Glutamatergic neuron (in vitro differentiated cells): ENCODE measurements at places on chromosomes 2 and 18.

- DNase-seq: no peak
Measured at GRCh38 chr2:234548695-234549420, 52.0 kb upstream of the ARL4C start.

DNA sequence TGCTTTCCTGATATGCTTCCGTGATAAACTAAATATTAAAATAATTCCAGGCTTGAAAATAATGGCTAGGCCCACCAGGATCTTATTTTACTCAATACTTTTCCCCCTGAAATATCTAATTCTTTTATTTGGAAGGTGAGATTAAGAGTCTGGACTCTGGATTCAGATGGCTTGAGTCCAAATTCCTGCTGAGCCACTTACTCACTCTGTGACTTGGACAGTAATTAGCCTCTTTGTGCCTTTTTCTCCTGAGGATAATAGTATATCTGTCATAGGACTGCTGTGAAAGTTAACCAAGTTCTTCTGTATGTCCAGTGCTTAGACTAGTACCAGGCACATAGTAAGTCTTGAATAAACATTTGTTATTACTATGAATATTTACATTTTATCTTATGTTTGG is 127.3 kb upstream of the ERBB4 start:
- DNase-seq: no peak

DNA sequence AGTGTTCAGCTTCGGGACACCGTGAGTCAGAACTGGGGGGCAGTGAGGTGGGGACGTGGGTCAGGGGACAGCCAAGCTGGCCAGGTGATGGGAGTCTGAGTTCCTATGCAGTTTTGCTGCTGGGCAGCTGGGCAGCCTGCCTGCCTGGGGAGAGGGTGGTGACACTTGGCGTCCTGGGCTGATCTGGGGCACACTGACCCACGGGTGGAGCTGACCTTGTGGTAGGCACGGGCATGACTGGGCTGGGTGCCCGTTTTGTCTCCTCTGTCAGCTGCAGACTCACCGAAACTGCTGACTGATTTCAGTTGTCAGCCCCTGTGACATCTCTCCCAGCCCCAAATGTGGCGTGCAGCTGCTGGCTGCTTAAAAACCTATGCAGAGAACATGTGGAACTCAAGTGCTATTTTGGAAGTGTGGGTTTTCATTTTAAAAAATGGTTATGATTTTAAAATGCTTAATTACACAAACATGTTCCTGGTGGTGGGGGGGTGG is 32.6 kb upstream of the E2F6 start:
- no peak for DNase-seq

DNA sequence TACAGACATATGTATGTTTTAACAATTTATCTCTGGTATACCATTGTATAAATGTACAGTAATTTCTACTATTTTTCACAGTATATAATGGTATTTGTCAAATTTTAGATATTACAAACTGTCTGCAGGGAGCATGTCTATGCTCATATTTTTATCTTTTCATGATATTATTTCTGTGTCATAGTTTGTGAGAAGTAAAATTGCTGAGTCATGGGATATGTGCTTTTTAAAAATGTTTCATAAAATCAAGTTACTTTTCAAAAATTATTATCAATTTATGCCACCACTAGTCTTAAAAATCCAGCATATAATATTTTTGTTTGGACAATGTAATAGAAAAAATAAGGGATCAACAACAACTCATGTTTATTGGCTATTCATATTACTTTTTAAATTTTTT is 9.1 kb upstream of the ZNF804A start:
- DNase-seq: no peak

DNA sequence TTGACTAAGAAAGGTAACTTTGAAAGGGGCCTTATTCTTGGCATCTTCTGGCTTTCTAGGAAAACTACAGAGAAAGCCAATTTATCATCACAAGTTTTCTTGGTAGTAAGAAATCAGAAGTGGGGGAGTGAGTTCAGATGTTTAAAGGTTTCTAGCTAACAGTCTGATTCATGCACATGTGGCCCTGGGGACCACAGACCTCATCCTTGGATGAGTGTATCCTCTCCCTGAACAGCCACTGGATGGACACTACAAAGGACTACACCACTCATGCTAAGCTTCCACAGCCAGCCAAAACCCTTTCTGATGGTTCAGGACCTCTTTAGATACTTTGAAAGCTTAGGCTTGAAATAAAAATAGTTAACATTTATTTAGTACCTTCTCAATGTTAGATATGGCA is 218.3 kb upstream of the STK17B start:
- DNase-seq: no peak

DNA sequence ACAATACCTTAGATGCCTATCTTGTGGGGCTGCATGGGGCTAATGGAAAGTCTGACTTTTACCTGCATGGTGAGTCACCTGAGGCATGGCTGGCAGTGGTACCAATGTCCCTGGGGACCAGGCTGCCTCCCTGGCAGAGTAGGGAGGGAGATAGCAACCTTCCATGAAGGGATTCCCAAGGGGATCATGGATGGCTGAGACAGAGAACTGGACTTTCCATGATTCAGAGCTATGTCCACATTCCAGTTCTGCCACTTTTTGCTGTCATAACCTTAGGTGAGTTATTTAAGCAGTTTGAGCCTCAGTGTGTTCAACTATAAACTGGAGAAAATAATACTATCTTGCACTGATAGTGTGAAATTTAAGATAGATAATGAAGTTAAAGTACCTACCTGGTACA is 178.6 kb downstream of the SETBP1 start:
- DNase-seq: no peak

DNA sequence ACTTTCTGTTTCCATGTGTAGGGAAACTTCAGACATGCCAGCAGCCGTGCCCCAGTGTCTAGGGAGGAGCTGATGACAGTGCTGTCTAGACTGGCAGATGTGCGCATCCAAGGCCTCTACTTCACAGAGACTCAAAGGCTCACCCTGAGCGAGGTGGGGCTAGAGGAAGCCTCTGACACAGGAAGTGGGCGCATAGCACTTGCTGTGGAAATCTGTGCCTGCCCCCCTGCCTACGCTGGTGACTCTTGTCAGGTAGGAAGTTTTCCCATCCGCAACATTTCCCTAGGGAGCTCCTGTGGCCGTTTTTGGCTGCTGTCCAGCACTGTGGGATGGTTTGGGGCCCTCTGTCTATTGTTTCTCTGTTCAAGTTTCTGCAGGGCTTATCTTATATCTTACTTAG is 143.1 kb upstream of the TTC39C start:
- DNase-seq: peak; percentile 48

DNA sequence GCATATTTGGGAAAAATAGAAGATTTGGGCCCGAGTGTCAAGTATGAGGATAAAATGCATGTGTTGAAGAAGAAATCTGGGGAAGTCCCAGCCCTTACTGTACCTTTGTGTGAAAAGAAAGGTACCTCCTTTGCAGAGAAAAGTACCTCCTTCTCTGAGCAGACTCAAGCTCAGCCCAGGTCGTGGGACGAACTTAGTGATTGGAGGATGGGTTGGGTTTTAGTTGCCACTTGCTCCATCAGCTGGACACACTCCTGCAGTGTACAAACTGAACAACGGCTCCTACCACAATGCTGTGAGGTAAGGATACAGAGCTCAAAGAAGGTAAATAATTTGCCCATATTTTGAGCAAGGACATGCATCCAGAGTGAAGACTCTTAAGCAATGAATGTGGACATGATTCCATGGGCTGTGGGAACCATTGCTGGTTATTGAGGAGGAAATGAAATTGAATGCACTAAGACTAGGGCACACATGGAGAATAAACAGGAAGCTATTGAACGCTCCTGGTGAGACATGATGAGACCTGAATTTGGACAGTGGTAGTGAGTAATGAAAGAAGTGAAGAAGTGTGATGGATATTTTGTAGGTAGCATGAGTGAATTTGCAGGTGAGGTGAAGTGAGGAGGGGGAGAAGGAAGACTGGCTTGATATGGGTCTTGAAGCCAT is 49.8 kb upstream of the IL1RL1 start:
- no peak for DNase-seq

- DNase-seq: no peak
Measured at GRCh38 chr2:137007938-137008337, 242.6 kb downstream of the THSD7B start.

DNA sequence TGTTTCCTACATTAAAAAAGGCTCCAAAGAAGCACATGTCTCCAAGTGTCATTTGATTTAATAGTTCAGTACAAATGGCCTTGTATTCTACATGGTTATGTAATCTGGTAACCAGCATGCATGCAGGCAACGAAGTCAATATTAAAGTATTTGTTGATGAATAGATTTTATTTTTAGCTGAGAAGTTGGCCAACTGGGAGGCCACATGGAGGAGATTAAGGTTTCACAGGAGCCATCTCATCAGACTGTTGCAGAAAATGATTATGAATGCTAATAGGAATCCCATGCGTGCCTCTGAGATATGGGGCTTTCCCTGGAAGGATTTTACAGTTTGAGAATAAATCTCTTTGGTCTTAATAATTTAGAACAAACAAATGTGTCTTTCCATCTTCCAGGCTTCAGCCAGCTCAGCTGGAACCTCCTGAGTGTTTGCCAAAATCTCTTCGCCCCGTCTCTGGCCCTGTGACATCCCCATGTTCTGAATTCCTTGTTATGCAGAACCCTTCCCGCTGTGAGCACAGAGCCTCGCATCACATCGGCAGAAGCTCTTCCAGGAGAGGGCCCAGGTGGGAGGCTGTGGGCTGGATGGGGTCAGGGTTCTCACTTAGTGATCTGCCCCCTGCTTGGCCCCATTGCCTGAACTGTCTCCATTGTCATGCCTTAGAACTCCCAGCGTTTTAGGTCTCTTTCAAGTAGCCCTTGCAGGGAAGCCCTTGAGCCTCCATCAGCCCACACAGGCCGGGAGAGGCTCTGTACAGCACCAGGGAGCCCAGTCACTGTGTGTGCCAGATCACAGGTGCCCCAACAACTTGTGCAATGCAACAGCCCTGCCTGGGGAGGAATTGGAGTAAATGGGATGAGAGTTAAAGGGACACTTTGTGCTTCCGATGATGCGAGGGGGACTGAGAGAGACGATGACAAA is 190.5 kb upstream of the TWIST2 start:
- DNase-seq: no peak

DNA sequence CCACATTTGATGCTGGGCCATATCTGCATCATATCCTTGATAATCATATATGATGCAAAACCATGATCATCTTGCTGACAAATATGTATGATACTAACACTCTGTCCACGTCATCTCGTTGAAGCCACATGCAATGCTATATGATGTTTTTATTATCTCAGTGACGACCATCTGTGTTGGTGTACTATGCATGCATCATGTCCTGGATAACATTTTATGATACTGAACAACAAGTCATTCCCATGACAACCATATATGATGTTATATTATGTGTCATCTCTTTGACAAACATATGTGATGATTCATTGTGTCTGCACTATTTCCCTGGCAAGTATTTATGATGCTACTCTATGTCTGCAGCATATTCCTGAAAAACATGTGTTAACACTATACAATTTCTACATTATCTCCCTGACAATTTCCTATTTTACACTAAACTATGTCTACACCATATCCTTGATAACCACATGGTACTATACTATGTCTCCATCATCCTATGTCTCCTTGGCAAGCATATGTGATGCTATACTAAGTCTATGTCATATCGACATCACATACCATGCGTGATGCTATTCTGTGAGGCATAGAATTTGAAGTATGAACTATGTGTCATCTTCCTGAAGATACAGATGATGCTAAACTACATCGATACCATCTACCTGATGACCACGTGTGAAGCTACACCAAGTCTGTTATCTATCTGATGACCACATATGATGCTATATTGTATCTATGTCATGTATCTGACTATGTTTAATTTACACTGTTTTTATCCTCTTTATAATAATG is 37.0 kb downstream of the DAW1 start:
- no peak for DNase-seq

- no peak for DNase-seq
Measured at GRCh38 chr2:127614246-127614645, 31.7 kb upstream of the GPR17 start.

GRCh38 chr2:66001538-66001937 is 433.4 kb upstream of the MEIS1 start:
- DNase-seq: no peak

GRCh38 chr2:38290332-38290731 is 86.7 kb downstream of the ATL2 start:
- no peak for DNase-seq

DNA sequence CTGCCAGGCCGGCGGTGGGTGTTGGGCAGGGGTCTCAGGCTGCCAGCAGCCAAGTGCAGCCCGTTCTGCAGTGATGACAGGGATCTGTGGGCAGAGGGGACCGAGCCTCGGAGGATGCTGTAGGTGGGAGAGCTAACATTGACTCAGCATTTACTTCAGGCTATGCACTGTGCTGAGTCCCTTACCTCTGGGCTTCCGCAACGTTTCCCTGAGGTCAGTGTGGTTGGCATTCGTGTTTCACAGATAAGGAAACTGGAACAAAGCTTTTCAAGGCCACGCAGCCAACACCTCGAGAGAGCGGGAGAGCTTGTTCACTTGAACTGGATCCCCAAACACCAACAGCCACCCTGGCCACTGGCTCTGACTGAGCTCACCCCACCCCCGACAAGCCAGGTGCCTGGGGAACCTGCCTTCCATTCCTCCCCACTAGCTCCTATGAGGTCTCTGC is 839 bp upstream of the GPR148 start:
- no peak for DNase-seq

DNA sequence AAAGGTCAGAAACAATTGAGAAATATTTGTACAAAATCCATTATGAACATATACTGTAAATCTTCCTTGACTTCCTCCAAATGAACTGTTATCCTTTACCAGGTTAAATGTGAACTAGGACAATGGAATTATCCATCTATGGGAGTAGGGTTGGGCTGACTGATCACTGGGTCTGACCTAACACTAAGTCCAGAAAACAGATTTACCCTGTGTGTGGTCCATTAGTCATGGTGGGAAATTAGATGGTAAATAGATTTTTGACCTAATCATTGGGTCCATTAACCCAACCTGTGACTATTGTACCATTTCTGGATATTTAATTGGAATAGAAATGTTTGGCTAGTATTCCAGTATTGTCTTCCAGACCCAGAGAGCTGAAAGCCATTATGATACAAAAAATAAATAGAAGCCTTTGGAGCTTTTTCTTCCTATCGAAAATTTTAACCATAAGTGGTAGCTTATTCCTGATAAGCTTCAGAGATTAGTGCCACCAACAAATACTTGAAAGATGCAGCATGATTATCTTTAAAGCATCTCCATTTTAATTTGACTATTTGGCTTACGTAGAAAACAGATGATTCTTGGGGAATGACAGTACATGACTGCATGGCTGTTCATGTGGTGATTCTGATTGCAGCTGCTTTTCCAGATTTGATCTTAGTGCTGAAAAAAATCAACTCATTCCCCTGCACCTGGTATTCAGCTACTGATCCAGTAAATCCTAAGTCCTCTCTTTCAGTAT is 703.2 kb upstream of the FSHR start:
- no peak for DNase-seq

- DNase-seq: no peak
Measured at GRCh38 chr2:188475945-188476344, 184.3 kb downstream of the GULP1 start.

- DNase-seq: no peak
Measured at GRCh38 chr18:36513556-36513955, 216.0 kb downstream of the FHOD3 start.

DNA sequence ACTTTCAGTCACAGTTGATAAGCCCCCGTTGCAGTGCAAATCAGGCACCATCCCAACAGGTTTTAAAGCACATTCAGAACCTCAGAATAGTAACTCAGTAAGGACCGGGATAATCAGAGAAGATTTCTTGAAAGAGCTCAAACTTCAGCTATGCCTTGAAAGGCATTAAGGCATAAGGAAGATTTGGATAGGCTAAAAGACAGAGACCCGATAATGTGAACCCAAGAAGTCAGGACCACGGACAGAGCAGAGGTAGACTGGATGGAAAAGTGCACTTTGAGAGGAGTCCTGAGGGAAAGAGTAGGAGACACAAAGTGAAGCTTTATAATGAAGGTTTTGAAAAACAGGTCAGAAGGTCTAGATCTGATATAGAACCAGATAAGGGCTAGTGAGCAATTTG is 36.9 kb upstream of the KLF7 start:
- DNase-seq: no peak
